GM23338 (cell line): ENCODE measurements at places on chromosomes 12 and 14. TPM values are rescaled to one million over a fixed set of nuclear protein-coding genes. Genes with fewer than 3 reads are reported as not detected.

- DNase-seq = no peak
Observed at GRCh38 chr14:88421286-88421685, 35.8 kb downstream of the SPATA7 start.

- peak; percentile 79 for DNase-seq
Observed at GRCh38 chr14:96502621-96503305, 581 bp downstream of the PAPOLA start.

GRCh38 chr12:24398605-24399004, 449.1 kb upstream of the SOX5 start:
- DNase-seq = no peak

The PRH1 gene
- total RNA-seq = 8.3 and 19.0 TPM in 2 replicates

DNA sequence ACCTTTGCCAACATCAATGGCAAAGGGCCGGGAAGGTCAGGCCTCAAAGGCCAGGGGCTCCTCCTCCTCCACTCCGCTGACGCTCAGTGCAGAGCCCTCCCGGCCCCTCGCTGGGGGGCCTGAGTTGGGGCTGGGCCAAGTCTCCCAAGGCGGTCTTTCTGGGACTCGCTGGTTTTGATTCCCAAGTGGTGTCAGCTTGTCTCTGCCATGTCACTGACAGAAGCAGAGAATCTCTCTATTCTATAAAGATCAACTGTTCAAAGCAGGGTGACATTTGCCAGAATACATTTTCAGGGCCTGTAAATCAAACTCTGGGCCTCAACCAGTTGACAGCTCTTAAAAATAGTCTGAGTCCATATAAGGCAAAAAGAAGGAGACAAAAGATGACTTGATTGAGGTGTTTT, 75.9 kb downstream of the CCDC88C start:
- no peak for DNase-seq

The RNASE3 gene
- not detected in 2 replicates for total RNA-seq

DNA sequence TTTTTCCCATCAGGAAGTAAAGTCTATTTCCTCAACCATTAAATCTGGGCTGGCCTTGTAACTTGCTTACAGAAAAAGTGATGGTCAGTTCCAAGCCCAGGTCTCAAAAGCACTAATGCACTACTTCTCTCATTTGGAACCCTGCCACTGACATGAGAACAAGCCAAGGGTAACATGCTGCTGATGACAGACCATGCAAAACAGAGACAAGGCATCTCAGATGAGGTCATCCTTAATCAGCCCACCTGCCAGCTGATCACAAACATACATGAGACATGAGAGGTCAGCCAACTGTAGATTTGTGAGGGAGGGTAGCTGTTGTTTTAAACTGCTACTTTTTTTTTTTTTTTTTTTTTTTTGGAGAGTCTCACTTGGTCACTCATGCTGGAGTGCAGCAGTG, 16.2 kb downstream of the TWF1 start:
- DNase-seq = no peak

- DNase-seq = no peak
Observed at GRCh38 chr14:68757618-68758081, 35.2 kb downstream of the ZFP36L1 start.

The MANSC1 gene
- 4.0 and 5.1 TPM in 2 replicates for total RNA-seq

The TMTC1 gene
- total RNA-seq = 19.7 and 24.3 TPM in 2 replicates

- DNase-seq = no peak
Observed at GRCh38 chr14:99955826-99956455, 109.3 kb upstream of the EVL start.

GRCh38 chr14:31389946-31390345, 30.4 kb downstream of the HEATR5A start:
- DNase-seq = no peak

DNA sequence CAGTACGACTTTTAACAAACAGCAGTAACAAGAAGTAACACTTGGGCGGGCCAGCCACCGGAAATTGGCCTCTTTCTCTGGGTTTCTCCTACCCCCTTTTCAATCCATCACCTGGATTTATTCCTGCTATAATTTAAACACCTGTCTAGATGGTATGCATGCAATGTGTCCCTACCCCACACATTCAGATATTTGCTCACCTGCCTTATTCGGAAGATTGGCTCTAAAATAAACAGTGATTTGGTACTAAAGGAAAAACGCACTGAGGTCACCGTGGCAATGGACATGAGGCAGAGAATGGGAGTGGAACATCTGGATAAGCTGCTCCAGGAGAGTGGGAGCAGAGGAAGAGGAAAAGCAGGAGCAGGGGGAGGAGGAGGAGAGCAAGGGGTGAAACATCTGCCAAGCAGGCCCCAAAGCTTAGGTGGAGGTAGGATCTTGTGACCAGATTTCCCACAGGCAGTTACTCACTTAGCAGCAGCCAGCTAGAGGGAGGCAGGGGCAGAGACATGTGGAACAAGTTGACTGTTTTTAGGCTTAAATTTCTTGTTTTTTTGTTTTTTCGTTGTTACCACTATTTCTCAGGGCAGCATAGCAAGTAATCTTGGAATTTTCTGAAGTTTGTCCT, 150.9 kb downstream of the TTLL5 start:
- DNase-seq = peak; percentile 53

GRCh38 chr14:75803765-75804164, 142.7 kb downstream of the TTLL5 start:
- DNase-seq = peak; percentile 38

The AQP2 gene
- total RNA-seq = 0.07 TPM in 1 of 2 replicates, not detected in the other

GRCh38 chr12:52005903-52006703, 643 bp upstream of the TAMALIN start:
- DNase-seq = peak; percentile 73

GRCh38 chr14:53355581-53356112, 202.5 kb upstream of the DDHD1 start:
- DNase-seq = peak; percentile 88

The RHEBL1 gene
- total RNA-seq = 6.7 and 11.8 TPM in 2 replicates
